SK-MEL-5 (cell line): ENCODE measurements at places on chromosomes 2 and 18. TPM values are rescaled to one million over a fixed set of nuclear protein-coding genes. Genes with fewer than 3 reads are reported as not detected.

The KCNG2 gene
- not detected in 2 replicates for total RNA-seq

The KIAA2012 gene
- total RNA-seq = not detected in 2 replicates

The FNDC4 gene
- 1.2 and 1.5 TPM in 2 replicates for total RNA-seq

The POMC gene
- not detected in 2 replicates for total RNA-seq

The COL4A3 gene
- 0.03 TPM in 1 of 2 replicates, not detected in the other for total RNA-seq

The MRPL30 gene
- total RNA-seq = 92.6 and 98.0 TPM in 2 replicates

The BIN1 gene
- total RNA-seq = 1.7 and 2.2 TPM in 2 replicates

The GALNT13 gene
- total RNA-seq = 0.21 TPM in 1 of 2 replicates, not detected in the other

The UGGT1 gene
- 52.3 and 58.4 TPM in 2 replicates for total RNA-seq

The GKN1 gene
- total RNA-seq = not detected in 2 replicates
